ENCODE measurements at places on chromosomes 6 and 20. TPM values are rescaled to one million over a fixed set of nuclear protein-coding genes. Genes with fewer than 3 reads are reported as not detected.

The JAG1 gene
- 96.5 TPM for total RNA-seq

The PLG gene
- total RNA-seq: not detected

The CARMIL1 gene
- total RNA-seq: 2.6 TPM

The RAET1E gene
- 0.80 TPM for total RNA-seq

The HAO1 gene
- total RNA-seq: not detected

The CTCFL gene
- not detected for total RNA-seq

The SLC17A9 gene
- 13.1 TPM for total RNA-seq

The AARS2 gene
- total RNA-seq: 16.1 TPM

The MSH5 gene
- 8.3 TPM for total RNA-seq

The RHAG gene
- not detected for total RNA-seq

The PACSIN1 gene
- not detected for total RNA-seq

The MAS1 gene
- not detected for total RNA-seq

The GPX5 gene
- not detected for total RNA-seq

The NR2E1 gene
- not detected for total RNA-seq

The PAK1IP1 gene
- total RNA-seq: 35.0 TPM

The DLL1 gene
- 1.2 TPM for total RNA-seq

The OVOL2 gene
- not detected for total RNA-seq

The ZNF311 gene
- 0.27 TPM for total RNA-seq

The RNF39 gene
- not detected for total RNA-seq

The NFYA gene
- 9.8 TPM for total RNA-seq

The MDFI gene
- 19.5 TPM for total RNA-seq

The CD83 gene
- 1.9 TPM for total RNA-seq

The CLDN20 gene
- total RNA-seq: not detected

The BLOC1S5 gene
- 10.8 TPM for total RNA-seq

The CDSN gene
- not detected for total RNA-seq

The ACSS1 gene
- total RNA-seq: 13.1 TPM

The NHLRC1 gene
- total RNA-seq: 2.9 TPM

The HEY2 gene
- 0.40 TPM for total RNA-seq

The AK9 gene
- total RNA-seq: 1.5 TPM

The TSPO2 gene
- not detected for total RNA-seq

The GFOD1 gene
- 21.1 TPM for total RNA-seq

The PDE10A gene
- 6.1 TPM for total RNA-seq

The COL11A2 gene
- 0.07 TPM for total RNA-seq

The AVP gene
- not detected for total RNA-seq

The FAM209B gene
- total RNA-seq: not detected

The KCNK5 gene
- not detected for total RNA-seq

The LIN28B gene
- not detected for total RNA-seq

The FAM210B gene
- total RNA-seq: 40.2 TPM
